ENCODE measurements at places on chromosomes 7 and 10. TPM values are rescaled to one million over a fixed set of nuclear protein-coding genes. Genes with fewer than 3 reads are reported as not detected.

EBF3 gene
- under 0.01 TPM for total RNA-seq

RASA4B gene
- 1.4 TPM for total RNA-seq

LEP gene
- total RNA-seq = not detected

LBX1 gene
- total RNA-seq = not detected

LRRN3 gene
- not detected for total RNA-seq

AKR1C8 gene
- not detected for total RNA-seq

PVRIG gene
- total RNA-seq = not detected

FAM25A gene
- not detected for total RNA-seq

SLC29A3 gene
- 1.3 TPM for total RNA-seq

MNX1 gene
- total RNA-seq = not detected

CALHM3 gene
- total RNA-seq = not detected

PRSS37 gene
- total RNA-seq = not detected

POLD2 gene
- 39.5 TPM for total RNA-seq

GIMAP4 gene
- 197 TPM for total RNA-seq

ANKRD1 gene
- total RNA-seq = 350 TPM

CHST3 gene
- 5.4 TPM for total RNA-seq

SNX10 gene
- 1.3 TPM for total RNA-seq

RBP4 gene
- total RNA-seq = not detected

OPN4 gene
- total RNA-seq = not detected

PGAM2 gene
- under 0.01 TPM for total RNA-seq

CCDC136 gene
- 1.1 TPM for total RNA-seq

ACSM6 gene
- not detected for total RNA-seq

IL2RA gene
- not detected for total RNA-seq

LRRC4 gene
- total RNA-seq = 0.65 TPM

MACC1 gene
- under 0.01 TPM for total RNA-seq

PLXNA4 gene
- total RNA-seq = 6.9 TPM

GNAT3 gene
- total RNA-seq = not detected

EGR2 gene
- total RNA-seq = under 0.01 TPM

HYAL4 gene
- total RNA-seq = 0.20 TPM

ADCK2 gene
- total RNA-seq = 45.4 TPM

MUC3A gene
- total RNA-seq = not detected

RNF148 gene
- total RNA-seq = 0.44 TPM

MYPN gene
- not detected for total RNA-seq

OR9A2 gene
- total RNA-seq = not detected

GSTO2 gene
- 0.65 TPM for total RNA-seq

COL17A1 gene
- under 0.01 TPM for total RNA-seq
